ENCODE measurements at places on chromosomes 12 and 14.

- no peak for DNase-seq
Measured at GRCh38 chr14:54197369-54197768, 199.4 kb upstream of the CDKN3 start.

DNA sequence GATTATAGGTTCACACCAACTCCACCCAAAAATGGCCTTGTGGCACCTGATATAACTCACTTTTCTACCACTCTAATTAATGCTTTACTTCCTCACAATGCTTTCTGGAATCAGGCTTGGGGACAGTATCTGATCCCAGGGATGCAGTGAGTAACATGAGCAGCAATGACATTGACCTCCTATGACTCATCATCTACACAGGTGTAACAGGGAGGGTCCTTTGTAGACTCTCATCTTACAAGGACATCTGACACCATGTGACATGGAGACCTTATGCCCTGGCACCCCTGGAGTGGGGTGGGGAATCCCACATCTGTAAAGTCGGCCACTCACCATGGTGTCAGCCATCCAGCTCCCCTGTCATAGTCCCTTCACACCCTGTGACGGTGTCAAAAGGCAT lies 586.4 kb downstream of the MED13L start:
- DNase-seq = no peak

- no peak for DNase-seq
Measured at GRCh38 chr14:91115986-91116770, 2.3 kb downstream of the DGLUCY start.

- DNase-seq = no peak
Measured at GRCh38 chr14:61553730-61554641, 141.3 kb upstream of the HIF1A start.

GRCh38 chr14:90617961-90618360 lies 198.3 kb downstream of the TTC7B start:
- DNase-seq = no peak

DNA sequence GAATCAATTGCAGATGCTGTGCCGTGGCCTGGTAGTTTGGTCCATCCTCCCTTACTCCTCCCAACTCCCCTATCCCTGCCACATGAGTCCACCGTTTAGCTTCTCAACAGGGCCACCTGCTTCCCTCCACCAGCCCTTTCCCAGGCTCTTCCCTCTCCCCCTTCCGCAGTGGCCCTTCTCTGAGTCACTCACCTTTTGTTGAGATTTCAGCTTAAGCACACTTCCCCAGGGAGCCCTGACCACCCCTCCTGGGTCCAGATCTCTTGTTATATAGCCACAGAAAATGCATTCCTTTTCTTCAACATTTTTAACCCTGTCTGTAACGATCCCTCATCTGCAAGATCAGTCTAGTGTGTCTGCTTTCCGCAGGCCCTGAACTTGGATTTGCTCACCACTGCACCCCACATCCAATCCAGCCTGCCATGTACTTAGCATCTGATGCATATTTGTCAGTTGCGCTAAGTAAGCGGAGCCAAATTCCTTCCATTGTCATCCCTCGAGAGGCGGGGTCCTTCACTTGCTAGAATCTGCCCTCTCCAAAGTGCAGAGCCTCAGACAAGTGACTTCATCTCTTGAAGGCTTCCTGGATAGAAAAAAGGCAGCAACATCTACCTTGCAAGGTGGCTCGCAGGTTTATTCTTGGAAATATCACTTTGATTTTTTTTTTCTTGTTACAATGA lies 41.1 kb downstream of the TMEM63C start:
- DNase-seq = no peak

- DNase-seq = no peak
Measured at GRCh38 chr12:85662207-85662602, 174.0 kb downstream of the RASSF9 start.
